ENCODE measurements at places on chromosomes 12 and 14.

DNA sequence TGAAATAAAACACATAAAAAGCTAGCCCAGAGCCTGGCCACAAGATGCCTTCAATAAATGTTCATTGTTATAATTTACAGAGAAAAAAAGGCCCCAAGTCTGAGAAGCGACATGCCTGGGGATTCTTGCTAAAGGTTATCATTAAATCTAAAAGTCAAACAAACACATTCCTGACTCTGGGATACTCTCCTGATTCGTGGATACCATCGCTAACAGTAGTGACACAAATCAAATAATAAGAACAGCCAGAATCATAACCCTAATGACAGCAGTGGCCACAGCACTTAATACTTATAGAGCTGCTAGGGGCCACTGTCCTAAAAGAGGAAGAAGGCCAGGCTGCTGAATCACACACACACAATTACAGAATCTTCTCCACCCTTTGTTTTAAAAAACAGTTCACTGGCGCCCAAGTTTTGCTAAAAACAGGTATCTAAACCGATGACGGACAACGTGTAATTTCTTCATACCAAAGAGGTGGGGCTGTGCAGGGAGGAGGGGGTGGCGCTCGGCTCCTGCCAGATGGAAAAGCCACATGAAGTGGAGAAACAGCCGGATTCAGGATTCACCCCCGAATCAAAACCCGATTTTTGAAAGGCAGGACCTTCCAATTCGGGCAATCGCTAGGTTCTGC, 1.2 kb downstream of the CLIP1 start:
- DNase-seq: peak; percentile 28

DNA sequence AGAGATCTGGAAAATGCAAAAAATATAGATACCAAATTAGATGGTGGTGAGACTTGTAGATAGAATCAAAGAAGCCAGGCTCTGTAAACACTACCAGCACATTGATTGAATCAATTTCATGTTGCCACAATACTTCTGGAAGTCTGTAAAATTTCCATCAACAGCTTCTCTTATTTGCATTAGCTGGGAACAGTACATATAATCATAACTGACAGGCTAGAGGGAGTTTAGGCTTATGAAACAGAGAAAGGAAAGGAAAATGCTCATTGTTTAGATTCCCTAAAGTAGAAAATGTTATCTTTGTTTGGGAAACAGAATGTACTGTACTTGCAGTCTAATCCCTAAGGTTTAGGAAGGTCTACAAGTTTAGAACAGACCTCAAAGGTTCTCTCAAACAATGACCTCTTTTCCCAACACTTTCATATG, 335.2 kb downstream of the CEP128 start:
- DNase-seq: no peak

GRCh38 chr12:117501076-117501869, 139.8 kb upstream of the NOS1 start:
- no peak for DNase-seq

GRCh38 chr12:66280561-66280960, 21.7 kb upstream of the HELB start:
- no peak for DNase-seq

DNA sequence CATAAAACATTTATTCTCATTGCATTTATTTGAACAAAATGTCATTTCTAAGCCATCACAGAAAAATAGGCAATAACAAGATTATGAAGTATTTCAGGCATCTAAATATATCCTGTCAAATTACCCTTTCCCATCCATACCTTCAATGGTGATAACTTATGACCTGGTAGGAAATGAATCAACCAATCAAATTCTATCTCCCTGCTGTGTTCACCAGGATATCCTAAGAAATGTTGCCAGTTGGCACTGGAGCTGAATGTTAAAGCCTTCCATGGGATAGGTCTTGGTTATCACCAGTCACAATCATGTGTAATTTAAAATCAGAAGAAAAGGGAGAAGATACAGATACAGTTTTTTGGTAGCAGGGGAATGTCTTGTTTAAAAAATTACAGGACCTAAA, 23.7 kb downstream of the BMP4 start:
- no peak for DNase-seq
